ENCODE measurements at places on chromosomes 1 and 21.

DNA sequence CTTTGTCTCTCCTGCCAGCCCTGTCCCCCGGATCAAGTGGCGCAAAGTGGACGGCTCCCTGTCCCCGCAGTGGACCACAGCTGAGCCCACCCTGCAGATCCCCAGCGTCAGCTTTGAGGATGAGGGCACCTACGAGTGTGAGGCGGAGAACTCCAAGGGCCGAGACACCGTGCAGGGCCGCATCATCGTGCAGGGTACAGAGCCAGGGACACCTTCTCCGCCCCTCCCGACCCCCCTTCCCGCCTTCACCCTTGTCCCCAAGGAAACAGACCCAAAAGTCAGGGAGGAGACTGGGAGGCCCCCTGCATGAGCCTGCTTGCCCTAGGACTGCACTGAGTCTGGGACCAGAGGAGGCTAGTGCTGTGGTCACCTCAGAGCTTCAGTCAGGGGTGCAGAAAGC is 18.2 kb downstream of the CNTN2 start:
- DNase-seq: no peak

- DNase-seq: no peak
These were observed 52.2 kb downstream of the SDC3 start for GRCh38 chr1:30856260-30856790.

DNA sequence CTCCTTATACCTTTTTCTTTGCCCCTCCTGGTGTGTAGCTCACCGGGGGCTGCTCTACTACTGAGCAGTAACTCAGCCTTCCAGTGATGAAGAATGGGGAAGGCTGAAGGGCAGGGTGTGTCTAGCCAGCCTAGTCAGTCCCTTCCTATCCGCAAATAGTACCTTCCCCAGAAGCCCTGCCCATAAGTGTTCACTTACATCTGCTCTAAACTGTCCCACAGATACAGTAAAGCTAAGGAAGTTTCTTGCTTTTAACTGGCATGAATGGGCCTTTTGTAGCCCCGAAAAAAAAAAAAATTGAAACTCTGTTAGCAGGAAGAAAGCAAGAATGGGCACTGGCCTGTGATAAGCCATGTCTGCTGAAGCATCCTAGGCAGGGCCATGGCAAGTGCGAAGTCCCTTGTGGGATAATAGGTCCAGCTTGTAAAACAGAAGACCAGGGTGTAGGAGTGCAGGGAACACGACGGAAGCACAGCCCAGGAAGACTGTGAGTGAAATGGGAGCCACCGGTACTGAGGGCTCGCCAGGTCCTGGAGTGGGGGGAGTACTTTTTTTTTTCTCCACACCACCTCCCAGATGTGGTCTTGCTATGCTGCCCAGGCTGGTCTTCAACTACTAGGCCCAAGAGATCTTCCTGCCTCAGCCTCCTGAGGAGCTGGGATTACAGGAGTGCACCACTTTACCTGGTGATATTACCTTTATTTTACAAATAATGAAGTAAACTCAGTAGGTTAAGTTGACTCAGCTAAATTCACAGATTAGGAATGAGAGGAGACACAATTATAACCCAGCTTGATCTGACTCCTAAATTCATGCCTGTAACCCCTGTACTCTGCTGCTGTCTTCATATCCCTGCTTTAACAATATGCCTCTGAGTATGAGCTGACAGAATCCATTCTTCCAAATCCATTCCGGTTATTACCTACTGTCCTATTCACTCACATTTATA is 347.5 kb downstream of the SMYD3 start:
- no peak for DNase-seq

DNA sequence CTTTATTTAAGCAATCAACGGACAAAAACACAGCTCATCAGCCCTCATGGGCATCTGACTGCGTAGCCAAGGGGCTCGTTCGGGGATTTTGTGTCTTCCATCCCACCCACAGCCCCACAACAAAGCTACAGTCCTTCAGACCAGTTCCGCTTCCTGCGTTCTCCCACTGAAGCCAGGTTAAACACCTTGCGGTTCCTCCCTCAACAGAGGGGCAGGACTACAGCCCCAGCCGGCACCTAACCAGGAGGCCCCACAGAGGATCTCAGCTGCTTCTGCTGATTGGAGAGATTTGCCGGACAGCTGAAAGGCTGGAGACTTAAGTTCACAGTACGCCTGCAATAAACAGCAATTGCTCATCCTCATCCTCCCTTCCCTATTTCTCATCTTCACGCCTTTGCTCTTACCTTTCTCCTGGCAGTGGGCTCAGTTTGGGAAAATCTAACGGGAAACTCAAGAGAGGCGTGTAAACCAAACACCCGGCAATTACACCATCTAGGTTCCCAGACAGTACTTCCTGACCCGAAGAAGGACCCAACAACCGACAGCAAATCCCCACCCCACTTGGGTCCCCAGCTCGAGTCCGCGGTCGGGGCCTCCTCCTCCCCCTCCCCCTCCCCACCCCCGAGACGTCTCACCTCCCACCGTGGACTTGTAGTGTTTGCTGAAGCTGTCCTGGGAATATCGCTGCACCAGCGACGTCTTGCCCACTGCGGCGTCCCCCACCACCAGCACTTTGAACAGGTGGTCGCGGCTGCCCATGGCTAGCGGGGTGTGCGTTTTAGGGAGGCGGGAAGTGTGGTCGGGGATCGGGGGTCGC is 876 bp downstream of the RAB29 start:
- peak; percentile 71 for DNase-seq

GRCh38 chr21:46183910-46184624 is at the start of gene SPATC1L:
Gene SPATC1L (minus strand): TSS chr21:46184459. CDS start chr21:46182816, 1,643 bp downstream.
- DNase-seq: peak; percentile 65

All from activated CD8-positive, alpha-beta T cell treated with anti-CD3 and anti-CD28 coated beads for 36 hours (primary cell).